ENCODE measurements at places on chromosomes 1 and 21.

- DNase-seq: no peak
These were observed 65.8 kb downstream of the CD247 start for GRCh38 chr1:167452483-167452882.

GRCh38 chr1:10530281-10530740 lies 55.6 kb downstream of the PEX14 start:
- DNase-seq: no peak

DNA sequence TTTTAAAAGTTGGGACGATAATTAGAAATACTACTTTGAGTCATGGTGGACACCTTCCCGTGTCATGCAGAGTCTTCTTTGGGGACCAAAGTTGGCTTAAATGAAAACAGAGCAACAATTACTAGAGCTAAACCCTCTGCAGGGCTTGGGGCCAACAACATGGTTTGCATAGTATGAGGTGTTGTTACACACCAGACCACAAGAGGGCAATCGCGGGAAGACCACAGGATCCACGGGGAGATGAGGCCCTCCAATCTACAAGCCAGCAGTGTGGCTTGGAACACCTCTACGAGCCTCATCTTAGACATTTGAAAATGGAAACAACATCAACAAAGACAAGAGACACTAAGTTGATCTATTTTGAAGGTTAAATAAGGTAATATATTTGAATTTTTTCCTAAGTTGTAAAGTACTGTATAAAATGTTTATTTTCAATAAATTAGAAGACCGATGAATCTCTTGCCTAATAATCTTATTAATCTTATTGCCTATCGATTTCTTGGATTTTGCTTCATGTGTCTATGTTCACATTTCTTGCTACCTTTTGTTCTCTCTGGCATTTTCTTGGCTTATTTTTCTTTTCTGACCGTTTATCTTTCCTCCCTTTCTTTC lies 8.2 kb upstream of the SMCP start:
- peak; percentile 26 for DNase-seq

- no peak for DNase-seq
These were observed 126.4 kb downstream of the FAM78B start for GRCh38 chr1:166040202-166040997.

DNA sequence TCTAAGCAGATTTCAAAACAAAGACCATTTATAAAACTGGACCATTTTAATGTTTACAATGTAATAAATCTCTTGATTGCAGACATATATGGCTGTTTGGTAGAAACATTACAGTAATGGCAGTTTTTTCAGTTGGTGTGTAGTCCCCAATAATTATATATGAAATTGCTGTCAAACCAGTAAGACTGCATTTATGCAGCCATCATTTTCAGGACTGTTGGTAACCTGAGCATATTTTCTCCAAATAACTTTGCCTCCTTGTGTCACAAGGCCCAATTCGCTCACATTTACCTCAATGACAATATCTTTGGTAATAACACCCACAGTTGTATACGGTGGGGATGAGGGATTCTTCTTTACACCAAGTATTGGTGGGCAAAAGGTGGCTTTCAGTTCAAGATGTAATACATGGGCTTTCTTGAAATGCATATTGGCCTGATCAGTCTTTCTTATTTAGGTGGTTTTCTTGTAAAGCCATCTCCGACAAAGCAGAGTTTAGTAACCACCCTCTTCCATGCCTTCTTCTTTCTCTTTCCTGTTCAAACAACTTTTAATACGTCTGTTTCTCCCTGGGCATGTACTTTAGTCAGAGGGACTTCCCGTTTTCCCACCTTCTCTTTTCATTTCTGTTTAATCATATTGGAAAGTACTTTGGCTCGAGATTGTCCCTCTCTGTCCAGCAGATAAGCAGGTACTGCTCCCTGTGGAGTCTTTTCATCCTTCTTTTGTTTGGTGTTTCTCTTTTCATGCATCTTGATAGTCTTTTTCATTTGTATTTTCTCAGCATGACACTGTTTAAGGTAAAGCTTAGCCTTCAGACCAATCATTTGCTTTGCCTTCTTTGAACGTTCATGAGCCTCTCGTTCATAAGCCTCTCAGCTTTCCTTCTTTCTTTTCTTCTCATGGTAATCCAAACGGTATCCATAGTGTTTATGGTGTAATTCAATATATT lies 30.4 kb downstream of the ATP2B4 start:
- no peak for DNase-seq

DNA sequence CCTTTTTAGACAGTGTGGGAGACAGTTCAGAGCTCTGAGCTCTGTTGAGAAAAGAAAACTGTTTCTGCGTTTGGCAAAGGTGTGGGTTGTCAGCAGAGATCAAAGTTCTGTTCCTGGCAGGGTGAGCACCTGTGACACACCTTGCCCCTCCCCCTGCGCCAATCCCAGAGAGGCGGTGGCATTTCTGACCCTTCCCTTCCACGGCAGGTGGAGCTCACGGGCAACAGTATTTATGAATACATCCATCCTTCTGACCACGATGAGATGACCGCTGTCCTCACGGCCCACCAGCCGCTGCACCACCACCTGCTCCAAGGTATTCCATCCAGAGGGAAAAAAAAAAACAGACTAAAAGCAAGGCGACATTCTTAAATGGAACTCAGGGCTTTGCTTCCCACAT lies 20.7 kb downstream of the SIM2 start:
- no peak for DNase-seq

- no peak for DNase-seq
These were observed 5.4 kb downstream of the MTHFR start for GRCh38 chr1:11800391-11800755.

DNA sequence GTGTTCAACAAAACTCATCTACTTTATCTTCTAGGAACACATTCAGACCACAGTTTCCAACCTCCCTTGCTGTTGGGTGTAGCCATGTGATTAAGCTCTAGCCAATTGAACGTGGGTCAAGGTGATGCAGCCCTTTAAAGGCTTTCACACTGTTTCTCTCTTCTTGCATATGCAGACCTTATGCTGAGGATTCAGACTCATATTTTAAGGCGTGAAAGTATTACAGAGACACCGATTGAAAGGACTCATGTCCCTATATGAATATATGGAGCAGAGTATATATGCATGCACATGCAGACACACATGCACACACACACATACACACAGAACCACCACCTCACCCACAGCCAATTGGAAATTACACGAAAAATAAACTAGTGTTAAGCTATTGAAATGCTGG lies 214.3 kb upstream of the NR5A2 start:
- DNase-seq: no peak

- no peak for DNase-seq
These were observed 74.0 kb upstream of the RALGPS2 start for GRCh38 chr1:178650934-178651511.

DNA sequence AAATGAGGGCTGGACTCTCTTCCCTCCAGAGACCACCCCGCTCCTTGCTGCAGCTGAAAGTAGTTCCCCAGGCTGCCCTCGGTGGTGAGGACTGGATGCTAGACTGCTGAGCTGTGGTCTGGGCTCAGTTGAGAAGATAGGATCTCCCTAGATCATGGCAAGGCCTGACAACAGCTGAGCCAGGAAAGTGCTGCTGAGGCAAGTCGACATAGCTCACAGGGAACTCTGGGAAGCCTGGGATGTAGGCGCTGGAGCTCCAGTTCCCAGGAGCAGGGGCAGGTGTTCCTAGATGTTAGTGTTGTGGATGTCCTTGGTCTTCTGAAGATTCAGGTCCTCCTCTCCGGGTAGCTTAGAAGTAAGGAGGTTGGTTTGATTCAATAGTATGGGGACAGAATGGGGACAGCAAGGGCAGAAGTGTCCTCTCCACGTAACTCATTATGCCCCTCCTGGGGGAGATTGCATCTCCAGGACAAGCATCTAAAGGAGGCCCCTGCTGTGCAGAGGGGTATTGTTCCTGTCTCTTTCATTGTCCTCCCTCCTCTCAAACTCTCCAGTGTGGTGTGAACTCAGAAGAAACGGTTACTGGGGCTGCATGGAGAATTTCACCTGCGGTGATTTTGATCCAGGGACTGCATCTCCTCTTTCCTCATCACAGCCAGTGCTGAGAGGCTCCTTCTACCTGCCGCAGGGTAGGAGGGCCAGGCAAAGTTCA lies 3.7 kb downstream of the CYB561D1 start:
- no peak for DNase-seq

DNA sequence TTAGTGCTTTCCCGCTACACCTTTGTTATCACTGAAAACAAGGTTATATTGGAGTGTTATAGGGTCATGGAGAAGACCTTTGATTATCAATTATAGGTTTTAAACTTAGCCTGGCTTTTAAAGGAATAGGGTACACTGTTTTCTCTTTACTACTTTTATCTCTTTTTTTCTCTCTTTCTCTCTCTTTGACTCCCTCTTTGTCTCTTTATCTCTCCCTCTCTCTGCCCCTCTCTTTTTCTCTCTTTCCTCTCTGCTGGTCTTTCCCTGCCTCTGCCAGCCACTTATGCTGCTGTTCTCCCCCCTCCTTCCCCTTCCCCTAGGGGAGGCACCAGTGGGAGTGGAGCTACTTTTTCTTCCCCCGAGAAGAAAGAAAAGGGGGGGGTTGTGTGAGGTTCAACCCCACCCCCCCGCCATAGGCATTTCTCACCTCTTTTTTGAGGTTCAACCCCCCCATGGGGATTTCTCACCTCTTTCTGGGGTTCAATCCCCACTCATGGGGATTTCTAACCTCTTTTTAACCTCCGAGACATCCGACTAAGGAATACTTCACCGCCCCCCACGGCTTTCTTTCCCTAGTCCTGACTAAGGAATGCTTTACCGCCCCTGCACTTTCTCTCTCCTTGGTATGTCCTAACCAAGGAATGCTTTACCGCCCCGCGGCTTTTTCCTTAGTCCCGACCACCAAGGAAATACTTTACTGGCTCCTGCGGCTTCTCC lies 17.2 kb upstream of the ZBTB8B start:
- no peak for DNase-seq

DNA sequence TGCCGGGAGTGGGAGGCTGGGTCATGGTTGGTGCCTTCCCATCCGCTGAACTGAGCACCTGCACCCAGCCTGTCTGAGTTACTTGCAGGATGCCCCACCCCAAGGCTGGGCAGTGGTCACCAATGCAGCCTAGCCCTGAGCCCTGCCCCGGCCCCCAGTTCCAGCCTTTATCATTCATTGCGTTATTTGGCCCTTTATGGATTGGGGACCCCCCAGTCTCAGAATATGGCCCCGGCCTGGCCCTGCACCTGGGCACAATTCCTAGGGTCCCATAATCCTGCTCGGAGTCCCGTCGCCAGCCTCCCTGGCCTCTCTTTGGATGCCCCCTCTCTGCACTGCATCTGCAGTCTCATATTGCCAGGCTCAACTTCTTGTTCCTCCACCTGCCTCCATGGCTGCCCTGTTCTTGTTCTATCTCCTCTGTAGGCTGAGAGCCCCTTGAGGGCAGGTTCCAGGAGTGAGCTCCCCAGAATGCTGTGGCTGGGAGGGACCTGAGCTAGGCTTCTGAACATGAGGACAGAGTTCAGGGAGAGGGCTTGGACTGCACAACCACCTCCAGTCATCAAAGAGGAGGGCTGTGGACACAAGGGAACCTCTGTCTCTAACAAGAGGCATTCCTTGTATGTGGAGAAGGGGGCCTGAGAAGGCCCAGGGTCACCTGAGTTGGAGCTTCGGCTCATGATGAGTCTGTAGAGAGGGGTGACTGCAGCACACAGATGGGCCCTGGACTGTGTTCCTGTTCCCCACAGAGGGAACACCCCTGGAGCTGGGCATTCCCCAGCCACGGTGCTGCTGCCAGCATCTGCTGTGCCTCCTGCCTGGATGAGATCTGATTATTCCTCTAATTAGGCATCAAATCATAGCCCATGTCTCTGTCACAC lies 1.1 kb upstream of the KNCN start:
- DNase-seq: no peak

DNA sequence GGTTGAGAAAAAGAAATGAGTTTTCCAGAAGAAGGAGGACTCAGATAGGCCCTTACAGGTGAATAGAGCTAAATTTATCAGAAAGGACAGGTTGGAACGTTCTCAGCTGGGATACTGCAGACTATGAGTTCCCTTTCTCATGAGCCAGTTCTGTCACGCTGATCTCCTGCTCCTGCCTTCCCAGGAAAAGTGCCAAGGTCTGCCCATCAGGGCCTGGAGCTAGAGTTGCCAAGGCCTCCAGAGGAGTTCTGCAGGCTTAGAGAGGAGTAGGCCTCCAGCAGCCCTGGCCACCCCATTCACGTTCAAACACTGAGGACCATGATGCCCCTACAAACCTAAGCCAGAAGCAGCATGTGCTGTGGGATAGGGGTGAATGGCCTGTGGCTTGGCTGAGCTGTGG lies 126.8 kb upstream of the TNR start:
- no peak for DNase-seq

DNA sequence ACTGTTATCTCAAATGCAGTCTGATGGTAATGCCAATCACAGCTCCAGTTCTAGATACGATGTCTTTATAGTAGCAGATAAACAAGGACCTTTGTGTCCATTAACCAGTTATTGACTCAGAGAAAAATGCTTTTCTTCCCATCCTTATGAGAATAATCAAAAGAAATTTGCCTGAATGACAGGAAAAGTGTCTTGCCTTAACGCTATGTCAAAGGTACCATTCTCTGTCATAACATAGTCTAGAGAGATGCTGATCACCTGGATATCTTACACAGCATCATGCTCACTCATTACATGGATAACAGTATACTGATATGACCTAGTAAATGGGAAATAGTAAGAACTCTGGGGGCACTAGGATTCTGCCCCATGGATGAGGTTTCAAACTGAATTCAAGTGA lies 151.7 kb upstream of the NEGR1 start:
- no peak for DNase-seq

GRCh38 chr1:13622446-13622845 lies 38.8 kb downstream of the PDPN start:
- no peak for DNase-seq

- DNase-seq: peak; percentile 62
These were observed 200.2 kb downstream of the APP start for GRCh38 chr21:25970254-25970930.

DNA sequence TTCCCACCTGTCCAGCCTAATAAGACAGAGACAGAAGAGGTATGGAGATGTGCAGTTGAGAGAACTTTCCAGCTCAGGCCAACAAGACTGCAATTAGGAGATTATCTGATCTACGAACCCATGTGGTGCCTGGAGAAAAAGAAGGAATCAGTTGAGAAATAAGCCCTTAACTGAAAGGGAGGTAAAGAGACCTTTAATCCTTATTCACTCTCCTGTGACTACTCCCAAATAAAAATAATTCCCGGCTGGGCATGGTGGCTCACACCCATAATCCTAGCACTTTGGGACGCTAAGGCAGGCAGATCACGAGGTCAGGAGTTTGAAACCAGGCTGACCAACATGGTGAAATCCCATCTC lies 31.9 kb upstream of the SARS1 start:
- no peak for DNase-seq

DNA sequence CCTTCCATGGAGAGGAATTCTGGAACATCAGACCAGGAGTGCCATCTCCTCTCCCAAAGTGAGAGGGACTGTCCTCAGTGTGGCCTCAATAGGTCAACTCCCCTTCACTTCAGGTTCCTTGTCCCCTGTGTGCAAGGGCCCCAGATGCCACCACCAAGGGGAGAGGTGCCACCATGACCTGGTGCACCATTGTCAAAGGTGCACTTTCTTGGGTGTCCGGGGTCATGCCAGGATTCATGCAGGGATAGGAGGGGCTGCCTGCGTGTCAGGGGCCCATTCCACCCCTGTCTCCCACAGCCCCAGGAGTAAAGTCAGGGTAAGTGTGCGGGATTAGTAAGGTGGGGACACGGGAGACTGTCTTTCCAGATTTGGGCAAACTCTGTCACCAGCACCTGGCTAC lies 21.4 kb upstream of the EPHA2 start:
- DNase-seq: no peak

GRCh38 chr1:174189428-174190062 lies 30.2 kb downstream of the RABGAP1L start:
- DNase-seq: no peak
